Vagina (tissue), 2 donors: ENCODE measurements at places on chromosomes 1 and 21.

DNA sequence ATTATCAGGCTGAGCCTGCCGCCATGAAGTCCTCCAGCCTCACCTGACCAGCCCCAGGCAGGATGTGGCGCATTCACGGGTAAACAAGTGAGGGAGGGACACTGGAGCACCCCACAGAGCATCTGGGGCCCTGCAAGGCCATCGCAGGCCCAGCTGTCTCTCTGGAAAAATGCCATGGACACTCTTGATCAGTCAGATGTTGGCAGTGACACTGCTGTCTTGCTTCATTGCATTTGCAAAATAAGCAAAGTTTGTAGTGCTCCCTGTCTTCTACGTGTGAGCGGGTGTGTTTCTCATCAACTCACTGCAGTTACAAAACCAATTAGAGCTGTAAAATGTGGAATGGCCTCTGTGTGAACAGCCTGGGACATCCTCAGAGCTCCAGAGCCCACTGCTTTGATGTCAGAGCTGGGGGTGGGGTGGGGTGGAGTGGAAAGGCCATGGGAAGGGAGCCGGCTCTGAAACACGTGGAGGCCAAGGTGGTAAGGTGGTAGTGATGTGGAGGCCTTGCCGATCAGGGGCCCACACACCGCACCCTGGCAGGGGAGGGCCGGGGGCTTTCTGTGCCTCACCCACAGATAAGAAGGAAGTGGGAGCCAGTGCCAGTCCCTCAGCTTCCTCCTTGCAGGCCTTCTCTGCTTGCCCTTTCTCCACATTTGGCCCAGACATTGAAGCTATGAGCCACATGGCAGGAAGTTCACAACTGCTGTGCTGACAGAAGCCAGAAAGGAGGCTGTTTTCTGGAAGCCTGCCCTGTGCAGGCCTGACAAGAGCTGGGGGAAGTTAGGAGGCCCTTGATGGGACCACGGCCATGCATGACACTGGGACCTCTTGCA, 254.9 kb downstream of the RHOU start:
- peaks cover 15% of the 10 kb centered on the region for H3K4me1 ChIP-seq
- H3K36me3 ChIP-seq: no peaks in the 10 kb centered on the region

DNA sequence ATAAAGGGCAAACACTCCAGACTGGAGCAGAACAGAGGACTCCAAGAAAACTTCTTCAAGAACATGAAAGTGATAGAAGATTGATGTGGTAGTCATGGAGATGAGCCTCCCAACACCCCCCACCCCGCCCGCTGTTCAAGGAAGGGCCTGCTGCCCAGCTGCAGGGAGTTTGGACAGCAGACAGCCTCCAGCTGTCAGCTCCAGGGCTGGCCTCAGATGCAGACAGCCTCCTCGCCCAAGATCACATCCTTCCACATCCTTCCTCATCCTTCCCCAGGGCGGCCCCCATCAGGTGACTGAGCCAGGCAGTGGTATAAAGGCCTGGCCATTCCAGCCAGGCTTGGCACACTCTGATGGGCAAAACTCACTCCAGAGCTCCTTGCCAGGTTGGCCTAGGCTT, 24.6 kb downstream of the HMGN2 start:
- no peaks in the 10 kb centered on the region for H3K4me1 ChIP-seq
- no peak for DNase-seq
- no peak overlapping the region for H3K27ac ChIP-seq
- H3K27me3 ChIP-seq: no peaks in the 10 kb centered on the region
- H3K36me3 ChIP-seq: no peaks in the 10 kb centered on the region
- H3K4me3 ChIP-seq: no peak overlapping the region

DNA sequence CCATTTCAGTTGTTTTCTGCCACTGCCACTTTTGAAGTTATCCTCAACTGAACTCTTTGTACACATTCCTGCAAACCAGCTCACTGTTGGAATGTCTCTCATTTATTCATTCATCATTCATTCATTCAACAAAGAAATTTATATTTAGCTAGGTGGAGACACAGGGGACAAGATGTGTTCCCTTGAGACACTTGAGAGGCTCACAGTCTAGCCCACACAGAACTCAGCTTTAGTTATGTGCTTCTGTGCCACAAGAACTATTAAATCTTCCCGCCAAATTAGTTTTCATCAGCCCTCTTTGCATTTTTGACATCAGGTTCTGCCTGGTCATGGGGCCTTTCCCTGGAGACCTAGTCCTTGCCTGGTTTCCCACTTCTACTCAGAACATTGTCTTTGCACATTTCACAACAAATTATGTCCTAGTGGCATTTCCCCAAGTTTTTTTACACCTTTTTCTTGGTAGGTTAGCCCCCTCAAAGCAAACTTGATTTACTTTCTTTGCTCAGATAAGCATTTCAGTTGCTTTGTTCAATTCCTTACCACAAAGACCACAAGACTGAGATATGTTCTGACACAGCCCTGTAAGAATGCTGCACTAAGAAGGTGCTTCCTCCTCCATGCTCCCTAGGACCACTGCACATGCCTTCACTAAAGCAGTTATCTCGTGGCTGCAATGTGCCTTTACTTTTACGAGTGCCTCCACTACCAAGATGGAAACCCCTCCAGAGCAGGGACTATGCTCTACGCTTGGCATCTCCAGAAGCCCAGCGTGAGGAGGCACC, 31.0 kb downstream of the ILDR2 start:
- no peaks in the 10 kb centered on the region for H3K27me3 ChIP-seq
- no peak overlapping the region for H3K4me3 ChIP-seq
- H3K36me3 ChIP-seq: no peaks in the 10 kb centered on the region
- peaks cover 10% of the 10 kb centered on the region for H3K4me1 ChIP-seq
- H3K27ac ChIP-seq: no peak overlapping the region

DNA sequence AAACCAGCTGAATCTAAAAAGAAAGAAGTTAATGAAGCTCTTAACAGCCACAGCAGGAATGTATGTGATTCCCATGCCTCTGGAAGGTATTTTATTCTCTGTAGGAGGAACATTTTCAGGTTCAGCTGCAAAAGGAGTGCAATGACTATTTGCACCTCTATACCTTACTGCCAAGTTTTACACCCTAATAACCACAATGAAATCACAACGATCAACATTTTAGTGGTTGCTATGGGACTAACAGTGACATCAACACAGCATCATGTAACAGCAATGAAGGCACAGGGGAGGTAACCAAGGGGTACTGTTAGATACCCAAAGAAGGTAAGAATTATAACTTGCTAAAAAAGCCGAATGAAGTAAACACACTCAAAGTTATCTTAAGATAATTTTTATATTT, 116.3 kb upstream of the HP1BP3 start:
- no peak for DNase-seq
- H3K4me3 ChIP-seq: no peak overlapping the region
- H3K4me1 ChIP-seq: no peaks in the 10 kb centered on the region
- no peak overlapping the region for H3K27ac ChIP-seq
- no peaks in the 10 kb centered on the region for H3K36me3 ChIP-seq
- H3K27me3 ChIP-seq: no peaks in the 10 kb centered on the region

DNA sequence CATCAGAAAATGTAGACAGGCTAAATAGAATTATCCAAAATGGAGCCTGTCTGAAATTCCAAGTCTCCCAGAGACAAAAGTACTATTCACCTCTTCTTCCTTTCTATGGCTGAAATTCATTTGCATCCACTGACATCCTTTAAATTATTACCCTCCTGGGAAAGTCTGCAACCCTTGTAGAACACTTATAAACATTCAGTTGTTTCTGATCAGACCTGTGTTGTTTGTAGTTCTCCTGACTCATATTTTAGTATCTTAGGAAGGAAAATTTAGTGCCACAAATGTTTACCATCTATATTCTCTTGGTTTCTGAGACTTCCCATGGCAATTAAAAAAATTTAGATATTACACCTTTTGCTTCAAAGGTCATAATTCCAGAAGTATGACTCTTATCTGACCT, 69.6 kb upstream of the C1orf105 start:
- no peak overlapping the region for H3K4me3 ChIP-seq
- no peaks in the 10 kb centered on the region for H3K36me3 ChIP-seq
- H3K27ac ChIP-seq: no peak overlapping the region

DNA sequence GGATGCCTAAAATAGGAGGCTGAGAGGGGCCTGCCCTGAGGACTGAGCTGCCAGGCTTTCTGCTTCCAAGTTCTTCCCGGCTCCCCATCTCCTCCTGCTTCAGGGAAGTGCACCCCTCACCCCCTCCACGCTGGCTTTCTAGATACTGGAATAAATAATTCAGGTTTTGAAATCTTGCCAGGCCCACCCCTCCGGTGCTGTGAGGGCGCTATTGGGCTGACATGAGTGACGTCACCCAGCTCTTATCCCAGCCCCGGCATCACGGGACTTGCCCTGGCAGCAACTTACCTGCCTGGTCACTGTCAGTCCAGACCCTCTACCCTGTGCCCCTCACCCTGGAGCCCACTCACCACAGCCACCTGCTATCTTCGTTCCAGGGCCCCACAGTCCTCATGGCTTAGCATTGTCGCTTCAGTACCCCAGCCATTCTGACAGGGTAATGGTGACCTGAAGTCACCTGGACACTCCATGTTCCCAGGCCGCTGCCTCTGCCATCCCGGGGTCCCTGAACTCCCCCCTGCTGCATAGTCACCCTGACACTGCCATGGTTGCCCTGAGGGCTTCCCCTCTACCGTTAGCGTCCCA, 819 bp upstream of the GPR3 start:
- H3K27me3 ChIP-seq: no peaks in the 10 kb centered on the region
- H3K4me3 ChIP-seq: peak overlapping the region; percentile 59
- no peak for DNase-seq
- peak overlapping the region; percentile 78 for H3K27ac ChIP-seq

DNA sequence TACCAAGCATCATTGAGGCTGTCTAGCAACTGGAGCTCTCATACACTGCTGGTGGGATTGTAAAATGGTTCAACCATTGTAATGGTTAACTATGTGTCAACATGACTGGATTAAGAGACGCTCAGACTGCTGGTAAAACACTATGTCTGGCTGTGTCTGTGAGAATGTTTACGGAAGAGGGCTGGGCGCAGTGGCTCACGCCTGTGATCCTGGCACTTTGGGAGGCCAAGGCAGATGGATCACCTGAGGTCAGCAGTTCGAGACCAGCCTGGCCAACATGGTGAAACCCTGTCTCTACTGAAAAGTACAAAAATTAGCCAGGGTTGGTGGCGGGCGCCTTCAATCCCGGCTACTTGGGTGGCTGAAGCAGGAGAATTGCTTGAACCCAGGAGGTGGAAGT, 4.8 kb upstream of the FCRLA start:
- no peaks in the 10 kb centered on the region for H3K4me1 ChIP-seq
- H3K27ac ChIP-seq: no peak overlapping the region
- H3K27me3 ChIP-seq: no peaks in the 10 kb centered on the region

- DNase-seq: no peak
- no peak overlapping the region for H3K4me3 ChIP-seq
- H3K4me1 ChIP-seq: peaks cover 11% of the 10 kb centered on the region
- H3K27me3 ChIP-seq: no peaks in the 10 kb centered on the region
Observed at GRCh38 chr21:38280867-38281266, 24.1 kb downstream of the KCNJ15 start.

GRCh38 chr1:210653771-210654170, 325.1 kb downstream of the HHAT start:
- H3K36me3 ChIP-seq: no peaks in the 10 kb centered on the region
- H3K27ac ChIP-seq: no peak overlapping the region
- H3K27me3 ChIP-seq: no peaks in the 10 kb centered on the region
- DNase-seq: peak; percentile 90
- H3K4me1 ChIP-seq: no peaks in the 10 kb centered on the region

DNA sequence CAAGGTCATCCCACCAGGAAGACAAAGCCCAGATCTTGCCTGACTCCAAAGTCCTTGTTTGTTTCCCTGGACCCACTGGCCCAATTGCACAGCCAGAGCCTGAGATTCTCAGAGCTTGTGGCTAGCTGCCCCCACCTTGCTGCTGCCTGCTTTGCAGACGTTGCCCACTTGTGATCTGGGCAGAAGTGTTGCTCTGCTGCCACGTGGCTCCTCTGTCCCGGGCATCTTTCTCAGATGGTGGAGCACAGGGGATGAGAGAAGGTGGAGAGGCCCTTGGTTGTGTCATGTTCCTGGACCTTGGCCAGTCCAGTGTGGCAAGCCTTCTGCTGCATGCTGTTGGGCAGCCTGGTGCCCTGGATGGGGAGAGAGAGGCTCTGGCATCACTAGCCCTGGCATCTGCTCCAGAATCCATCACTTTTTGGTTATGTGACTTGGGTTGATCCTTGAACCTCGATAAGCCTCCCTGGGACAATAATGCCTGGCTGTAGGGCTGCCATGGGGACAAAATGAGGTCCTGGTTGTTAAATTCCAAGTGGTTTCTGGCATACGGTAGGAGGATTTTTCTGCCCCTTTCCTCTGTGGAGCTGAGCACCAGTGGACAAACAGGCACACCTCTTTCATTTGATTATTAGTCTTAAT, 1.5 kb upstream of the NR0B2 start:
- H3K4me3 ChIP-seq: no peak overlapping the region
- H3K36me3 ChIP-seq: no peaks in the 10 kb centered on the region
- H3K4me1 ChIP-seq: no peaks in the 10 kb centered on the region

GRCh38 chr1:156848461-156849150, 10.3 kb downstream of the INSRR start:
- H3K27me3 ChIP-seq: no peaks in the 10 kb centered on the region
- H3K36me3 ChIP-seq: no peaks in the 10 kb centered on the region
- no peak for DNase-seq
- no peak overlapping the region for H3K4me3 ChIP-seq
- H3K27ac ChIP-seq: no peak overlapping the region
- H3K4me1 ChIP-seq: peaks cover 12% of the 10 kb centered on the region

DNA sequence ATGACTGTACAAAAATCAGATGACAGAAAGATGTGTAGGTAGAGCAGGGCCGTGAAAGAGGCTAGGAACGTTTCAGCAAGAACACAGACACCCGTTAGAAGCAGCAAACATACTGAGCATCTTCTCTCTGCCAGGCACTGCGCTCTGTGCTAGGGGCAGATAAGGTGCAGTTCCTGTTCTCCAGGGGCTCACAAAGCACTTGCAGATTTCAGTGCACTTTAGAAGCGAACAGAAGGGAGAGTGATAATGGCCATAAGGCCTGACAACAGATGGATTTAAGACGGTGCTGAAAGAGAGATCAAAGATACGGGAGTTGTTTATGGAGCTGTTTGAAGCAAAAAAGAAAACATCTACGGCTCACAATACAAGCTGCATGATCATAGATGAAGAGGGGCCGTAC, 200.3 kb upstream of the FOXD3 start:
- DNase-seq: no peak
- H3K4me1 ChIP-seq: peaks cover 11% of the 10 kb centered on the region
- H3K27ac ChIP-seq: no peak overlapping the region
- no peaks in the 10 kb centered on the region for H3K27me3 ChIP-seq

GRCh38 chr1:21913763-21914162, 23.3 kb downstream of the HSPG2 start:
- peaks cover 86% of the 10 kb centered on the region for H3K4me1 ChIP-seq
- H3K27me3 ChIP-seq: no peaks in the 10 kb centered on the region
- no peaks in the 10 kb centered on the region for H3K36me3 ChIP-seq
- peak overlapping the region; percentile 82 for H3K27ac ChIP-seq
- no peak for DNase-seq
